Eye (tissue), 1 donor: ENCODE measurements at places on chromosomes 7 and 10.
A peak's percentile ranks its signal among the peaks of the same experiment; 100 is the strongest.

DNA sequence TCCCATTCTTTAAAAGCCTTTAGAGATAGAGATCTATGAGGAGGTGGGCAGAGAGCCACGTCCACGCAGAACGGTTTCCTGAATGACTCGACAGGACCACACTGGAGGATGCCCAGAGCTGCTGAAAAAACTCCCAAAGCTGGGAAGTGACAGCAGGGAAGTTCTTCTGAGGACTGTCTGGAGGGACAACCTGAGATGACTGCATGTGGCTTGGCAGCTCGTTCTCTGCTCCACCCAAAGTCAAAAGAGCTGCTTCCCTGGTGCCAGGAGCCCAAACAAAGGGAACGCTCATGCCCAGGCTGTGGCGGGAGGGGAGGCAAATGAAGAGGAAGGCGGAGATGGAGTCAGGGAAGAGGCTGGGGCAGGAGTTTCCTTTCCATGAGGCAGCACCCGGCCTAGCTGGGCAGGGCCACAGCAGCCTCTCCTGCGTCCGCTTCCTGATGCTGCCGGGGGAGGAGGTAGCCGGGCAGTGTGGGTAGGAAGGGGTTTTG is 95.4 kb downstream of the CCDC3 start:
- DNase-seq, result no peak

GRCh38 chr10:71840177-71840957 is 10.7 kb downstream of the PSAP start:
- peak; percentile 98 for DNase-seq

- no peak for DNase-seq
Measured at GRCh38 chr7:124914298-124914697, 15.3 kb downstream of the POT1 start.

DNA sequence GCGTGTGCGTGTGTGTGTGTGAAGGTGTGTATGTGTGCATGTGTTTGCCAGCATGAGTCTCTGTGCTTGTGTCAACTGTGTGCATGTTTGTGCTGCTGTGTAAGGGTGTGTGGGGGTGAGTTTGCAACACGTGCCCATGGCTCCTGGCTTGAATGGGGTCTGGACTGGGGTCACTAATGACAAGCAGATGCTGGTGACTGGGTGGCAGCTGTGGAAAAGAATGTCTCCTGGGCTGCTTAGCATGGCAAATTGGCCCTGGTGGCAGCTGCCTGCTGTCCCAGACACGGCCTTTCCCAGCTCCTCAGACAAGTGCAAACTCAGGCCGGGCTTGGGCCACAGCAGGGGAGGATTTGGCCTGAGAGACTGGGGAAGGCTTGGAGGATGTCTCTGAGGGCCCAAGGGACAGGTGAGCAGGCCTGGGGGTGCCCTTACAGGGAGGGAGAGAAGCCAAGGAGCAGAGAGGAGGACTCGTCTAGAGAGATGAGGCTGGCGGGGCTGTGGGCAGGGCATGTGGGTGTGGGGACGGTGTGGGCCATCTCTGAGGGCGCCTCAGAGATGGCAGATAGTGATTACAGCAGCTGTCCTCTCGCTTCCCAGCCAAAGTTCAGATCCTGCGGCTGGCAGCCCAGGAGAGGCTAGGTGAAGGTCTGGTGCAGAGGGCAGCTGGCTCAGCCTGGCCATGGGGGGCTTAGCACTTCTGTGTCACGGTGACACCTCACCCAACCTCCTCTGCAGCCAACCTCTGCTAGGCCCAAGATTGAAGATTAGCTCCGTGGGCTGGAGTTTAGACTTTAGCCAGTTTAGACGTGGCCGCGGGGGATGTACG is 1.5 kb downstream of the AQP1 start:
- DNase-seq, result peak; percentile 61

GRCh38 chr7:2510130-2510776 is 9.3 kb upstream of the LFNG start:
- DNase-seq, result no peak

DNA sequence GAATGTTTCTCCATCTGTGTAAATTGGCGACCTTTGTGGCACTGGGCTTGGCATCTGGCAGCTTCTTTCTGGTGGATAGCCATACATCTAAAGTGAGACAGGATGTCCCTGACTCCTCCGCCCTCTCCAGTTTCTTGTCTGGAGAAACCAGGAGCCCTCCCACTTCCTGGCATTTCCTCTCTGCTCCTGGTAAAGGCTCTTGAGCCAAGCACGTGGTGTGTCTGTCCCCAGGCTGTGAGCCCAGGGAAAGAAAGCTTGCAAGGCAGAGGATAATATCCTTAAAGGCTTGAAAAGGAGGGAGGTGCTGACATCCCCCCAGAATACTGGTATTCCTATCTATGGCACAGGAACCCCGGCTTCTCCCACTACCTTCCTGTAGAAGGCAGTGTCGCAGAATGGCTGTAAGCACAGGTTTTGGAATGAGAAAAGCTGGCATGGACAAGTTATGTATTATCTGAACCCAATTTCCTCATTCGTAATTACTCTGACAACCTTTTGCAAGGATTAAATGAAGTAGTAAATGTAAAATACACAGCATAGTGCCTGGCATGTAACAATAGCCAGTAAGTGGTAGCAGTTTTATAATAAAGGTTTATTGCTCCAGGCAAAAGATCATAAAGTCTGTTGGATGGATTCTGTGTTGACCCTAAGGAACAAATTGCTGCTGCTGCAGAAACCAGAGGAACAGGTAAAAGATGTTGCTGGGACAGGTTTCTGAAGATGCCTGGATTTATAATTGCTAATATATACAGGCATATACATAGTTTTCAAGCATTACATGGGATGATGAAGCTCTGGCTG is 11.8 kb upstream of the ACSL5 start:
- no peak for DNase-seq

DNA sequence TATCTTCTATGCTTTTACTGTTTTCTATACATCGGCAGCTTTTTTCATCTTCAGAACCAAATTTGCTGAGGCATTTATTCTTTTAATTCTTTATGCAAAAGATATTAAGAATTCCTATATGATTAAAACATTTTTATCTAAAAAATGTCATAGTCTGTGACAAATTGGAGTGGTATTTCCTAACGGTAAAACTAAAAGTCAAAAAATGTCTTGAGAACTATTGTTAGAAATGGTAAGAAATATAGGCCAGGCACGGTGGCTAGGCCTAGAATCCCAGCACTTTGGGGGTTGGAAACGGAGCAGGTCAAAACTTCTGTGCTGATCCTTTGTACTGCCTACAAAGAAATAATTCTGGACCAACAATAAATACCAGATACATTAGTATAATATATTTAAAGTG is 57.7 kb upstream of the PRR15 start:
- no peak for DNase-seq

GRCh38 chr10:70751356-70751755 is 33.8 kb downstream of the TBATA start:
- no peak for DNase-seq

- no peak for DNase-seq
Measured at GRCh38 chr7:40859965-40860543, 725.2 kb downstream of the SUGCT start.

GRCh38 chr10:44883593-44884331 is 27.4 kb upstream of the TMEM72 start:
- DNase-seq, result no peak

- peak; percentile 62 for DNase-seq
Measured at GRCh38 chr7:24587853-24588252, 14.6 kb downstream of the PALS2 start.

GRCh38 chr7:37550872-37551271 is 102.2 kb upstream of the ELMO1 start:
- DNase-seq, result no peak
